Transverse colon (tissue), 4 donors: ENCODE measurements at places on chromosomes 11 and 22.

GRCh38 chr22:33766091-33766490 is 154.2 kb downstream of the LARGE1 start:
- no peak for DNase-seq

DNA sequence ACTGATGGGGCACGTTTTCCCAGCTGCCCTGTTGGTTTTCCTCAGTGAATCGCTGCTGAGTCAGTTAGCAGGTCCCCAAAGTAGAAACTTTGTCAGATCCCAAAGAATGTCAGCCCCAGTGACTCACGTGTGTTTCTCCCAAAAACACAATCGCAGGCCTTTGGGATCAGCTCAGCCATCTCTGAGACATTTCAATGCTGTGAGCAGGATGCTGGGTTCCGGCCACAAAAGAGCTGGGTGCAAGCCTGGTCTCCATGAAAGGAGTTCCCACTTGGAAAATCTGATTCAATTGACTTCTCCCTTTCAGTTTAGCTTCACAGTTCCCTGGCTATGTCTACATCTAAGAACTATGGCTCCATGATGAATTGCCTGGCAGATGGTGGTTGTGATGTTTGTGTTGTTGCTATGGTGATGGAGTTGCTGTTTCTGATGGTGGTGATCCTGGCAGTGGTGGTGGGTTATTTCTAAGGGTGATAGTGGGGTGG is 28.0 kb downstream of the MYEOV start:
- DNase-seq = no peak

GRCh38 chr11:363948-364761 is 5.1 kb upstream of the B4GALNT4 start:
- peak; percentile 88 for DNase-seq

- DNase-seq = no peak
These were observed 48.5 kb upstream of the PPP2R1B start for GRCh38 chr11:111814557-111815320.

GRCh38 chr11:63931876-63932275 is 6.9 kb upstream of the NAA40 start:
- no peak for DNase-seq

DNA sequence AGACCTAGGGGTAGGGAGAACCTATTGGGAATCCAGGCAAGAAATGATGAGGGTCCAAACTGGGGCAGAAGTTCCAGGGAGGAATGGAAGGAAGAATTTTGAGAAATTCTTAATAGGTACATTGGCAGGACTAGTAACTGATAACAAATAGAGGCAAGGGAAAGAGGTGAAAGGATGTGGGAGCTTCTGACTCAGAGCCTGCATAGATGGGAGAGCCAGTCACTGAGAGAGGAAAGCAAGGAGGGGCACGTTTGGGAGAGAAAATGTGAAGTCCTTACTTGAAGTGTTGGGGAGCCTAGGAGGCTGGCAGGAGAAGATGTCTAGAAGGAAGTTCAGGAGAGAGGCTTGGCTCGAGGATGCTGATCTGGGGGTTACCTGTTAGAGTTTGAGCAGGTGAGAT is 104.6 kb upstream of the NCAM1 start:
- DNase-seq = no peak

DNA sequence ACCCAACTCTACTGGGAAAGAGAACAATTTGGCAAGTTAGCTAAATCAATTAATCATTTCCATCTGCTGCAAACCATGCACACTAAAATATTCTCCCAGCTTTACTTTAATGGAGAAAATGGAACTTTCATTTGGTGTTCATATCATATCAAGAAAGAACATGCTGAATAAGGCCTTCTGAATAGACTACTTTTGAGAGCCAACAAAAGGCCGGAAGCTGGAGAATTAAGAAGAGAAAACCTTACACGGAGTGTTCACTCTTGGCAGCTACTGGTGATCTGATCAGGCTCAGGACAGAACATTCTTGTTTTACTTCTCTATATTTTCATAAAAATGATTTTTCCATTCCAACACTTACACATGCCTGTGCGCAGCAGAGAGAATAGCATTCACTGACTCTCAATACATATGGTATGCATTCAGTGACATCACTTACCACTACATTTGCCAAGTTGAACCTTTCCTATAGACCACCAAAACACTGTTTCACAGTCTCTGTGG is 165.3 kb downstream of the TTC28 start:
- DNase-seq = no peak

DNA sequence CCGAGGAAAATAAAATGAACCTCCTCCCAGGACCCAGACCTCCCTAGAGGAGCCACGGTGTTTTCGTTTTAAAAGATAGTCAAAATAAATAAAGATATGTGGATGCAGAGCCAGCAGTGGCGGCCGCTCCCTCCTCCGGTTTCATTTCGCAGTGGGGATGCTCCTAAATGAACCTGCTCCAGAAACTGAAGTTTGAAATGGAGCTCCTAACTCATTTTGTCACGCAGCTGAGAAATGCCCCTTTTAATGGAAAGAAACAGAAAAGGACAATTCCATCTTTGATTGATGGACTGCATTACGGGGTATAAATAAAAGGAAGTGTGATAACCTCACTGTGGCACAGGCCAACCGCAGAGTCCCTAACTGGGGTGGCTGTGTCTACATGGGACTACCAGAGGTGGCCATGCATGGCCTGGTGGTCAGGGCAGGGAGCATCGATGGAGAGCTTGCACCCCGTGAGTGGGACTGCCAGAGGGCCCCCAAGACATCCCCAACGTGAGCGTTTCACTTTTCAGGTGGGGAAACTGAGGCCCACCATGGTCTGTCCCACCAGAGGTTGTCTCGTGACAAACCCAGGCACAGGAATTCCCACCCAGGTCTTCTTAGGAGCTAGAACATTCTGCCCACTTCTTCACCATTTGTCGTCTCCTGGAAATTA is 426.6 kb downstream of the BRD1 start:
- DNase-seq = no peak

- no peak for DNase-seq
These were observed 423.4 kb downstream of the GUCY1A2 start for GRCh38 chr11:106594751-106595351.

GRCh38 chr22:44667276-44667675 is 34.7 kb upstream of the PRR5 start:
- no peak for DNase-seq

- DNase-seq = no peak
These were observed 34.2 kb downstream of the SHISA8 start for GRCh38 chr22:41880653-41881052.

DNA sequence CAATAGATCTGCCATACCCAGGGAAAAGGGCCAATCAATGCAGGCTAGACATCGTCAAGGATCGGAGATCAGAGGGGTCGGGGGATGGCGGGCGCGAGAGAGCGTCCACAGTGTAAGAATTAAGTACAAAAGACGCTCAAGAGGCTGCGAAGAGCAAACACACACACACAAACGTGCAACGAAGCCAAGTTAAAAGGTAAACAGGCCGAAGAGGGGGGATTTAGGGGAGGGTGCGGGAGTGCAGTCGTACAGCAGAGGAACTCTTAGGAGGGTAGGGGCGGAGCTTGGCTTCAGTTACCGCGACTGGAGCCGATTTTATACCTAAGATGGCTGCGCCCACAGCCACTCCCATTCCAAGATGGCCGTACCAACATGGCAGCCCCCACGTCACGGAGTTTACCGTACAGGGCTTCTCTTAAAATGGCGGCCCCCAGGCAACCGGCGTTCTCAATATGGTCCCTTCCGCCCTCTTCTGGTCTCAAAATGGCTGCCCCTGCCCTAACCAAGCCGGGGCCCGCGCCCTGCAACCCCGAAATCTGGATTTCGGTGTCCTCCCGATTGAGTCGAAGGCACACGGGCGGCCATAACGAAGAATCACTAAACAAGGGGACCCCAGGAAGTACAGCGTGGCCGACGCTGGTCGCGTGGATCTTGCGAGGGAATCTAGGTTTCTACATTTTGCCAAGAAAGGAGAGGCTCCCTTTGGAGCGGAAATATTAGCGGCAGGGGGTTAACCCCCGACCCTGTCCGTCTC is 1.9 kb downstream of the GNG3 start:
- peak; percentile 98 for DNase-seq

DNA sequence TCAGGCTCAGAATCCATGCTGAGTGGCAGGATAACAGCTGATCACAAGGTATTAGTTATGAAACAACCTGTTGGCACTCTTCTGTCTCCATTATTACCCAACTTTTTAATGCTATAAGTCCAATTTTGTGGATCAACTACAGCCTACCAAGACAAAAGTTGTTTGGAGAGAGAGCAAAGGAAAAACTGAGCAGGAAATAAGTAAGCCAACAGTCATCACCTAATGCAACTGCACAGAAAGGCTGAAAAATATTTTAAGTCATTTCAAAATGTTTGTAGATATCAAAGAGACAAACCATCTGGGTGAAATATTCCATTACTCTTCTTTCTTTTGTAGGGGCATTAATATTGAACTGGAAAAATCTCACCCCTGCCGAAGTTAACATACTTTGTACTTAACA is 41.6 kb downstream of the FDX1 start:
- no peak for DNase-seq

- no peak for DNase-seq
These were observed 21.6 kb downstream of the PARVG start for GRCh38 chr22:44202261-44202789.

GRCh38 chr11:108863528-108863927 is 198.7 kb downstream of the DDX10 start:
- peak; percentile 12 for DNase-seq

DNA sequence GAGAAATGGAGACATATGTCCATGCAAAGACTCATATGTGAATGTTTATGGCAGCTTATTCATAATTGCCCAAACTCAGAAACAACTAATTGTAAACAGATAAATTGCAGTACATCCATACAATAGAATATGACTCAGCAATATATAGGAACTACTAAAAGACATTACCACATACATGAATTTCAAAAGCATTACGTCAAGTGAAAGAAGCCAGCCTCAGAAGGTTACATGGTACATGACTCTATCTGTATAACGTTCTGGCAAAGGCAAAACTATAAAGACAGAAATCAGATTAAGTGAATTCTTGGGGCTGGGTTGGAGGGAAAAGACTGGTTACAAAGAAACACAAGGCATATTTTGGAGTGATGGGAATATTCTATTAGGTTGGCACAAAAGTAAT is 7.2 kb downstream of the KCTD21 start:
- no peak for DNase-seq

GRCh38 chr22:24427500-24428164 is at the start of gene ADORA2A:
Gene ADORA2A (plus strand): TSS chr22:24427599. CDS start chr22:24433405, 5,806 bp downstream.
- DNase-seq = peak; percentile 84

DNA sequence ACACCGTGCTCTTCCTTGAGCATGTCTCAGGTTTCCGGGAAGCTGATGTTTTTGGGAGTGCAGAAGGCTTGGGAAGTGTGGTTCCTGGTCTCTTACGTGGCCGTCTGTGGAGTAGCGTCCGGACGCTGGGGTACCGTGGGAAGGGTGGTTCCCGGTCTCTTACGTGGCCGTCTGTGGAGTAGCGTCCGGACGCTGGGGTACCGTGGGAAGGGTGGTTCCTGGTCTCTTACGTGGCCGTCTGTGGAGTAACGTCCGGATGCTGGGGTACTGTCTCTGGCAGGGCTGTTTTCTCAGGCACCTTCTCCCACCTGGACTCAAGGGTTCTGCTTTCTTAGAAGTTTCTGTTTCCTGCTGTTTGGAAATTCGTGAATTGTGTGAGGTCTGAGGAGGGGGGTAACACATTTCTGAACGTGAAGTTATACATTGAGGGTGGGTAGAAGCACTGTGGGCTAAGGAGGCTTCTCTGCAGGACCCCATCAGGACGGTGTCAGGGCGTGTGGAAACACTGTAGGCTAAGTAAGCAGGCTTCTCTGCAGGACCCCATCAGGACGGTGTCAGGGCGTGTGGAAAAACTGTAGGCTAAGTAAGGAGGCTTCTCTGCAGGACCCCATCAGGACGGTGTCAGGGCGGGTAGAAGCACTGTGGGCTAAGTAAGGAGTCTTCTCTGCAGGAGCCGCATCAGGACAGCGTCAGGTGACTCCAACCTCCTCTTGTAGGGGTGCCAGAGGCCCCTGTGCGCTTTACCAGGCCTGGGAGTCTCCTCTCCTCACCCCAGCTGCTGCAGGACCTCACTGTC is 5.3 kb upstream of the IFITM3 start:
- no peak for DNase-seq

DNA sequence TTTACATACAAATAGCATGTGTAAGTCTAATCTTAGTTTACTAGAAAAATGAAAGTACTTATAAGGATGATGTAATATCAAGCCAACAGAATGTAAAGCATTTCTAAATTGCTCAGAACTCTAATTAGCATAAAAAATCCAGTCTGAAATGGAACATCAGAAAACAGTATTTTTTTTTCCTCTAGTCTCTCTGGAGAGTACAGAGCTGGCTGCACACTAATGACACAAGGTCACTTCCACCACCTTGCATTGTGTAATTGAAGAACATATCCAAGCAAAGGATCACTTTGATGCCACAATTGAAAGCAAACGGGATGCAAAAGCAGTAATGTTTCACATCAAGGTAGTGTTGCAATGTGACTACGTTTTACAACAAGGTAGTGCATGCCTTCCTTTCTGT is 548.0 kb upstream of the LUZP2 start:
- DNase-seq = no peak

DNA sequence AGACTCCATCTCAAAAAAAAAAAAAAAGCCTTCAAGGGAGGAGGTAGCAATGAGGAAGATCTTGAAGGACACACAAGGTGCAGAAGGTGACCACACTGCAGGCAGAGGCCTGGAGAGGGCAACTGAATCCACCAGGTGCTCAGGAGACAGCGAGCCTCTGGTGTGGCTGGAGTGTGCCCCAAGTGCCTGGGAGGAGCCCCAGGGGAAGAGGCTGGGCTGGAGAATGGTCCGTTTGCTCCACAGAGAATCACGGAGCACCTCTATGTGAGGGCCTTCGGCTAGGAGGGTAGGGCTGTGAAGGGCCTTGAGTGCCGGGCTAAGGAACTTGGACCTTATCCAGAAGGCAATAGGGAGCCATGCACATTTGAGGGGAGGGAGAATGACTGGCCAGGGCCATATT is 50.3 kb downstream of the ARRB1 start:
- DNase-seq = peak; percentile 55

DNA sequence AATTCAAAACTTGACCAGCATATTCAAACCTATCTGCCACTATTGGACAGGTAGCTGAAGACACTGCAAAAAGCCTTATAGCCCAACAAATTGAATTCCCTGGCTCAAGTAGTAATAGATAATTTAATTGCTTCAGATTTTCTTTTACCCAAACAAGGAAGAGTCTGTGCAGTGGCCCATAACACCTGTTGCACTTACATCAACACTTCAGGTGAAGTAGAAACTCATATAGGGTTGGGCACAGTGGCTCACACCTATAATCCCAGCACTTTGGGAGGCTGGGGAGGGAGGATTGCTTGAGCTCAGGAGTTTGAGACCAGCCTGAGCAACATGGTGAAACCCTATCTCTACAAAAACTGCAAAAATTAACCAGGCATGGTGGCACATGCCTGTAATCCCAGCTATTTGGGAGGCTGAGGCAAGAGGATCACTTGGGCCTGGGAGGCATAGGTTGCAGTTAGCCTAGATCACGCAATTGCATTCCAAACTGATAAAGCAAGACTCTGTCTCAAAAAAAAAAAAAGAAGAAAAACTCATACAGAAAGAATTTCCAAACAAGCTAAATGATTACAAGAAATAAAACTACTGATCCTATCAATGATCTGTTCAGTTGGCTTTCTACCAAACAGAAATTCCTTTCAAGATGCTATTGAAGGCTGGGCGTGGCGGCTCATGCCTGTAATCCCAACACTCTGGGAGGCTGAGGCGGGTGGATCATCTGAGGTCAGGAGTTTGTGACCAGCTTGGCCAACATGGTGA is 9.5 kb downstream of the FOLR3 start:
- no peak for DNase-seq

- no peak for DNase-seq
These were observed 744.6 kb downstream of the FAM181B start for GRCh38 chr11:81989093-81989492.

GRCh38 chr11:73439002-73439843 is 63.0 kb downstream of the RELT start:
- DNase-seq = peak; percentile 23
